ENCODE measurements at places on chromosomes 16 and 17.

DNA sequence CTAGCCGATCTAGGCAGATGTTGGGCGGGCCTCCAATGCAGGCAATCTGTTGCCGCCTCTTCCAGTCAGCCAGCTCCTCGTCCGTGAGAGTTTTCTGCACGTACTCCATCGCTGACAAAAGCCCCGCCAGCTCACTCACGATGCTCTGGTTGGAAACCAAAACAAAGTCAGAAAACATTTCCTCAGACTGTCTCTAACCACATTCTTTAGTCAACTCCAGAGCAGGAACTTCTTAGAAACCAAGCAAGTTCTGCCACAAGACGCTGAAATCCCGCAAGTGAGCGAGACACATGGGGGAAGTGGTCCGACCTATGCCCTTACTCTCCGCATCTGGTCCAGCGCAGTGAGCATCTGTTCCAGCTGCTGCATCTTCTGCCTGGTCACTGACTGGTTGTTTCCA lies 49.1 kb downstream of the STAT5A start:
- DNase-seq, result no peak

- DNase-seq, result no peak
Measured at GRCh38 chr17:74219576-74220133, 6.3 kb downstream of the TTYH2 start.

DNA sequence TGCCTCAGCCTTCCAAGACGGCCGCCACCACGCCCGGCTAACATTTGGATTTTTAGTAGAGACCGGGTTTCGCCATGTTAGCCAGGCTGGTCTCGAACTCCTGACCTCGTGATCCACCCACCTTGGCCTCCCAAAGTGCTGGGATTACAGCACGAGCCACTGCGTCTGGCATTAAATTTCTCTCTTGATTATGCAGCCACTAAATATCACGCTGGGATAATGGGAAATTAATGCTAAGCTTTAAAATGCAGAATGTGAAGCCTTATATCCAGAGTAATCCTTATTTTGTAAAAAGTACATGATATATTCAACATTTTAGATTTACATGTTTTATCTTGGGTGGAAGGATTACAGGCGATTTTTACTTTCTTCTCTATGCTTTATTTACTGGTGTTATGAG lies 89.2 kb downstream of the ANKRD11 start:
- no peak for DNase-seq

GRCh38 chr16:81041696-81042095 lies 6.1 kb downstream of the ATMIN start:
- no peak for DNase-seq

- no peak for DNase-seq
Measured at GRCh38 chr16:79348521-79349306, 251.8 kb downstream of the MAF start.

DNA sequence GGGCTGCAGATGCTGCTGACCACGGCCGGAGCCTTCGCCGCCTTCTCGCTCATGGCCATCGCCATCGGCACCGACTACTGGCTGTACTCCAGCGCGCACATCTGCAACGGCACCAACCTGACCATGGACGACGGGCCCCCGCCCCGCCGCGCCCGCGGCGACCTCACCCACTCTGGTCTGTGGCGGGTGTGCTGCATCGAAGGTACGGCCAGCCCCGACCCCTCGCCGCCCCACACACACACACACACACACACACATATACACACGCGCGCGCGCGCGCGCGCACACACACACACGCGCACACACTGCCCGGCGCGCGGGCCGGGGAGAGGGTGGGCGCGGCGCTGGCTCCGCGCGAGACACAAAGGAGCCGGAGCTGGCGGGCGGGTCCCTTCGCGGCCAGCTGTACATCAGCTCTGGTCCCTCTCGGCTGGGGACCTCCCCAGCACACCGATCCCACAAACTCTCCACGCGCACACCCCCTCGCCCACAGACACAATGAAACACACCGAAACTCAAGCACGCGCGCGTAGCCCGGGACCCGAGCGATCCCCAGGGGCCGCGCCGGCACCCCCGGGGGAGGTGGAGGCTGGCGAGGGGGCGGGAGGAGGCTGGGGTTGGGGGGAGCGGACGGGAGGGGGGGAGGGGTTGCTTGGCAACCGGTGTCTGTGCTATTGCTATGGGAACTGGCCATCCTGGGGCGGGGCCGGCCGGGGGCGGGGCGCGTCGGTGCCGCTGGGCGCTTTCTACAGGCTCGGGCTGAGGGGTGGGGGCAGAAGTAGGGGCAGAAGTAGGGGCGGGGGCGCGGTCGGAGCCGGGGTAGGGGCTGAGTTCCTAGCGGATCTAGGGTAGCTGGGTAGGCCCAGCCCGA lies 658 bp downstream of the CACNG4 start:
- DNase-seq, result no peak

GRCh38 chr17:44071198-44071520 lies 624 bp downstream of the G6PC3 start:
- DNase-seq, result no peak

DNA sequence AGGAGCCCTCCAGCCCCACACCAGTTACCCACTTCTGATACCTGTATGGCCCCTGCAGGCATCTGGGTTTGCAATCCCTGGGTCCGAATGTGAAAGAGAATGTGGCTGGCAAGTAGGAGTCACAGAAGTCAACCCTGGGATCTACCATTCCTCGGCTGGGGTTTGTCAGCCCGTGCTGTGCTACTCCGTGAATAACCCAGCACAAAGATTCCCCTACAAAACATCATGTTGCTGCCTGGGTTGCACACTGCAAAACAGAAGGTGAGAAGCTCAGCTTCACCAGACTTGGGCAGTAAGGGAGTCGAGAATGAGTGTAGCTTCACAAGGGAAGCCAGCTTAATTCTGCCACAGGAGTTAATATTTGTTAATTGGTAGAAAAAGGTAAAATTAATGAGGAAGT lies 137.1 kb downstream of the ZFHX3 start:
- no peak for DNase-seq

DNA sequence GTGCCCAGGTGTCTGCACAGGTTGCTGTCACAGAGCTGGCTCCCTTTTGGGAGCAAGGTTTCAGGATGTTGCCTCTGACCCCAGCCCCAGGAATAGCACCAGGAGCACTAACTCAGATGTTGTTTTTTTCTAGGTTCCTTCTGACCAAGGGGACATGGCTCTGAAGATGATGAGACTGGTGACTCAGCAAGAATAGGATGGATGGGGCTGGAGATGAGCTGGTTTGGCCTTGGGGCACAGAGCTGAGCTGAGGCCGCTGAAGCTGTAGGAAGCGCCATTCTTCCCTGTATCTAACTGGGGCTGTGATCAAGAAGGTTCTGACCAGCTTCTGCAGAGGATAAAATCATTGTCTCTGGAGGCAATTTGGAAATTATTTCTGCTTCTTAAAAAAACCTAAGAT lies 28.1 kb downstream of the SCPEP1 start:
- DNase-seq, result no peak

DNA sequence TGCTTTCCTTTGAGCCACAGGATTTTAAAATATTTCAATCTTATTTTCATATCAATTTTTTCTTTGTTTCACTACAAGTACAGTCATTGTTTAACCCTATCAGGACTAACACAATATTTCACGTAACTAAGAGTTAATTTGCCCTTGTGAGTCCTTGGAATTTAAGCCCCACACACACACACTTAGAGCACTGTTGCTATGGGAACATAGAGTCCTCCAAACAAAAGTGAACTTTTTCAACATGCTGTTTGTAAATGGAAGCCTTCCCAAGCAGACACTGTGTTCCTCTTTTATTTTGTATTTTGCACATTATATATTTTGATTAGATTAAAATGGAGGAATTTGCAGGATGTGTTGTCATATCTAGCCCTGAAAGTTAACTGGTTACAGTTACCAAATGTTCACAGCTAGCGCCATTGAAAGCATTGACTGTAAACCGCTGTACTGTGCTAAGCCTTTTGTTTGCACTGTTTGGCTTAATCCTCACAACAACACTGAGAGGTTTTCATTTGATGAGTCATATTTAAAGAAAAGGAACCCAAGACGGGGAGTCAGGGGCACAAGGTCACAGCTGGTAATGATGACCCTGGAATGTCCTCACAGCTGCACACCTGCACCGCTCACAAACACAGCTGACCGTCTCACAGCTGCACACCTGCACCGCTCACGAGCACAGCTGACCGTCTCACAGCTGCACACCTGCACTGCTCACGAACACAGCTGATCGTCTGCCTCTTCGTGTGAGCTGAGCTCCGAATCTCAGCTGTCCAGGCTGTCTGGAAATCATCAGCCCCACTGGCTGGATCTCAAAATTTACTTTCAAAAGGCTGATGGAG lies 6.3 kb downstream of the HSBP1 start:
- DNase-seq, result no peak

DNA sequence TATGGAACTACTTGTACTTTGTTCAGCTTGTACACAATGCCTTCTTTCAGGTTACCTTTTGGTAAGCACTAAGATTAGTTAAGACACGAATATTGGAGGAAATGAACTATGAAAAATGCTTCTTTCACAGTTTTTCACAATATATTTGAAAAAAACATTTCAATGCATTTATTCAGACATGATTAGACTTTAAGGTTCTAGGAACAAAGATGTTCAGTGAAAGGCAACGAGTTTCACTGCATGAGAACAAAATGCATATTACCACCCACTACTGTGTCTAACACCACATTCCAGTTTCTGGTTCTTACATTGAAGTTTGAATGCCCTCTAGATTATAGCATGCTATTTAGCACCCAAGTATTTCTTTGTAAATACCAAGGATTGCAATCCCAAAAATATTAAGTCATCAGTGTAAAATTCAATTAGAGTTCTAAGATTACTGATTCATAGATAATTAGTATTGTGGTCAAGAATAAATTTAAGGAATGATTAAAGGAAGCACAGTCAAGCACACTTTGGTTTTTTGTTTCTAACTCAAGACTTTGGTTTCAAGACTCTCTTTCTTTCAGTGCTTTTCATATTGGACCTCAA lies 261.7 kb downstream of the CEP112 start:
- DNase-seq, result no peak

DNA sequence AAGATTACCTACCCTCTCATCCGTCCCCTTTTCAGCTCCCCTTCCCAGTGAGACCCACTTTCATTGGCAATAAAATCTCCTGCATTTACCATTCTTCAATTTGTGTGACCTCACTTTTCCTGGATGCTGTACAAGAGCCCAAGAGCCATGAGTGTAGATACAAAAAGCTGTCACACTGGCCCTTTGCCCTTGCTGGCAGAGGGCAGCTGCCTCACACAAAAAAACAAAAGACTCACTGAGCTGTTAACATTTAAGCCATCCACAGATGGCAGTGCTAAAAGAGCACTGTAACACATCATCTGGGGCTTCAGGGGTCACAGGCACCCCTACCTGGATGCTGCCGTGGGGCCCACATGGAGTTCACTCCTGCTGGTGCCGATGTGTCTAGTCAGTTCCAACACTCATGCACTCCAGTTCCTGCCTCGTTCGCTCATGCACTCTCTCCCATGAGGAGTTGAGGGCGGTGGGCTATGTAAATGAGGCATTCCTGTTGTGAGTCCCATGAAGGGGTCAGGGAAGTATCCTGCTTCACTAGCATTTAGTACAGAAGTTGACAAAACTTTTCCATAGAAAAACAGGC lies 123.1 kb downstream of the CA10 start:
- DNase-seq, result no peak

DNA sequence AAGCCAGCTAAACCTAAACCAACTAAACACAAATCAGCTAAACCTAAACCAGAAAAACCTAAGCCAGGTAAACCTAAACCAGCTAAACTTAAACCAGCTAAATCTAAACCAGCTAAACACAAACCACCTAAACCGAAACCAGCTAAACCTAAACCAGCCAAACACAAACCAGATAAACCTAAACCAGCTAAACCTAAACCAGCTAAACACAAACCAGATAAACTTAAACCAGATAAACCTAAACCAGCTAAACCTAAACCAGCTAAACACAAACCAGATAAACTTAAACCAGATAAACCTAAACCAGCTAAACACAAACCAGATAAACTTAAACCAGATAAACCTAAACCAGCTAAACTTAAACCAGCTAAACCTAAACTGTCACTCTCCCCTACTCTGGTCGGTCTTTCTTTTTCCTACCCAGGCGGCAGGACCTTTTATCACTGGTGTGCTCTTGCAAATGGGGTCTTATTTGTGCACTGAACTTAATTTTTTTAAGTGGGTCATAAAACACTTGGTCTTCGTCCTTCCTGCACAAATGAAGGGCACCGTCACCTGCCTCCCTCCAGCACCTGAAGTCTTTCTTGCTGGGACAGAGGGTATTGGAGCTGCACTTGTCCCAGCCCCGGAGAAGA lies 7.2 kb downstream of the EVPL start:
- no peak for DNase-seq

GRCh38 chr16:10637337-10638037 lies 57.1 kb upstream of the EMP2 start:
- no peak for DNase-seq

DNA sequence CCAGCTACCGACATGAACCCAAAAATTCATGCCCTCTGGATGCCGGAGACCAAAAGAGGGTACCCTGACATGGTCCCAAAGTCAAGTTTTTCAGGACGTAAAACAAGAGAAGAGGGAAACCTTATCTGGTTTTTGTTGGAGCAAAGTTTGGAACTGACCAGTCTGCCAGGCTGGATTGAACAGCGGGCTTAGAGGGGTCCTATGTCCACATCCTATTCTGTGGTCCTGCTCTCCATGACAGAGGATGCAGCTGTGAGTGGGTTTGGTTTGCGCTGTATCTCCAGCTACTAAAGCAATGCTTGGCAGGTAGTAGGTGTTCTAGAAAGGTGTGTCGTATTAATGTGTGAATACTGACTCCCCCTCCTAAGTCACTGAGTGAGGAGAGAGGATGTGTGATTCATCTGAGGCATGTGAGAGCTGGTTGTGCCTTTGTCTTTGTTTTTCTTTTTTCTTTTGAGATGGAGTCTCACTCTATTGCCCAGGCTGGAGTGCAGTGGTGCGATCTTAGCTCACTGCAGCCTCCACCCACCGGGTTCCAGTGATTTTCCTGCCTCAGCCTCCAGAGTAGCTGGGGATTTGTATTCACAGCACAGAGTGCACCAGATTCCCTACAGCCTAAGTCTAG lies 31.0 kb downstream of the PMM2 start:
- no peak for DNase-seq

GRCh38 chr17:67125924-67126323 lies 81.6 kb downstream of the CACNG1 start:
- DNase-seq, result no peak

DNA sequence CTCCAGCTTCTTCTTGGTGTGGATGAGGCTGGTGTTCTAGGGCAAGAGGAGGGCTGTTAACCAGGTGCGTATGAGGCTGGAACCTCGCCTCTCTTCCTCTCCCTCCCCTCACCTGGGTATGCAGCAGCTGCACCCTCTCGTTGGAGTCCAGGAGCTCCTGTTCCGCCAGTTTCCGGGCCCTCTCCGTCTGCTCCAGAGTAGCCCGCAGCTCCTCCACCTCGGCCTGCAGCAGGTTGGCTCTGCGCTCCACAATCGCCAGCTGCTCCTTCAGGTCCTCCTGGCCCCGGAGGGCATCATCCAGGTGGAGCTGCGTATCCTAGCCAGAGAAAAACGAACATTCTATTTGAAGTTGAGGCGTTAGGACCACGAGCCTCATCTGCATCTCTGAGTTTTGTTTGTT lies 25.4 kb downstream of the MYH3 start:
- DNase-seq, result no peak

- no peak for DNase-seq
Measured at GRCh38 chr17:2710803-2711607, 559 bp downstream of the CLUH start.

- no peak for DNase-seq
Measured at GRCh38 chr17:80529904-80530292, 14.7 kb upstream of the RPTOR start.

Data from NCI-H1048 (cell line).